ENCODE measurements at places on chromosomes 4 and X.

GRCh38 chr4:137083571-137084135, 448.6 kb downstream of the PCDH18 start:
- peak; percentile 5 for DNase-seq

DNA sequence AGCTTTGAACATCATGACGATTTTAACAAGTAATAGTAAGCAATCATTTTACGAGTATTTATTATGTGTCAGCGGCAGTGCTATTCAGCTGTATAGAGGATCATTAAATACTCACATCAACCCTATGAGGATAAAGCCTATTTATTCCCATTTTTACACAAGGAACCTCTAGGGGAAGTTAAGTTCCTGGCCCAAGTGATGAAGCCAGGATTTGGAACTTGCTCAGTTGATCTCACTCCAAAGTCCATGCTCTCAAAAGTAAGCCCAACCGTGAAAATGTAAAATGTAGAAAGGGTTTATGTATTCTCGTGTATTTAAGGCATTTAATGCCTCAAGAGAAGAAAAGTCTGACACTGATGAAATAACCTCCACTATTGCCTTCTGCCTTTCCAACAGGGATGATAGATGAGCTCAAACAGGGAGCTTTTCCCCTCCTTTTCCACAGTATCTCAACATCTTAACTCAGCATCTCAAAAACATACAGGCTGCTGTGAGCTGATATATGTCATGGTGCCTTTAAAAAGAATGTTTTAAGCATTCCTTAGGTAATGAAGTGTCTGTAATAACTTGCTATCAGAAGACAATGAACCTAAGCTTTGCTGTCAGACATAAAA, 35.0 kb upstream of the PLA2G12A start:
- DNase-seq, result no peak

- DNase-seq, result no peak
These were observed 83.4 kb downstream of the TNIP2 start for GRCh38 chr4:2672700-2673099.

GRCh38 chr4:3077796-3078195, 3.3 kb downstream of the HTT start:
- DNase-seq, result no peak

DNA sequence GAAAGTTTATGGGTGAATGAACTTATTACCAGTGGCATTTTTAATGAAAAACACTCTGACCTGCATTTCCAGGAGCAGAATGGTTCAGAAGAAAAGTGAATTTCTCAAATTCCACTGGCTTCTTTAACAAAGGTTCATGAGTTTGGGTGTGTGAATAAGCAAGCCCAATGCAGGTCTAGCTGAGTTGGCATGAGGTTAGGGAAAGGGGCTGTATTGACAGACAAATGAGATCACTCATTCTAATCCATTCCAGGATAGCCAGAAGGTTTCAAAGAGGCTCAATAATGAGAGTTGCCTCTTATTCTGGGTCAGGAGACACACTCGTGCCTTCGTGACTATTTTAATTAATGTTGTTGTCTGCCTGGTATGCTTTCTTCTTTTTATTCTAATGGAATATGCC, 43.7 kb upstream of the NPY2R start:
- DNase-seq, result no peak

DNA sequence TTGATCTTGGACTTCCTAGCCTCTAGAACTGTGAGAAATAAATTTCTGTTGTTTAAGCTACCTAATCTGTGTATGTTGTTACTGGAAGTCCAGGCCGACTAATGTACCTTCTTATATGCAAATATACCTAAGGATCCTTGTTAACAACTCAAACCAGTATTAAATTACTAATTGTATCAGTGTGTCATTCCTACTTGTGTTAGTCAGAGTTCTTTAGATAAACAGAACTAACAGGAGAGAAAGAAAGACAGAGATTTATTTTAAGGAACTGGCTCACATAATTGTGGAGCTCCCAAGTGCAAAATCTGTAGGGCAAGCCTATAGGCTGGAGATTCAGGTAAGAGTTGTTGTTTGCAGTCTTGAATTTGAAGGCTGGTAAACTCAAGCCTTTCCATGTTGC, 120.0 kb downstream of the ADGRL3 start:
- no peak for DNase-seq

DNA sequence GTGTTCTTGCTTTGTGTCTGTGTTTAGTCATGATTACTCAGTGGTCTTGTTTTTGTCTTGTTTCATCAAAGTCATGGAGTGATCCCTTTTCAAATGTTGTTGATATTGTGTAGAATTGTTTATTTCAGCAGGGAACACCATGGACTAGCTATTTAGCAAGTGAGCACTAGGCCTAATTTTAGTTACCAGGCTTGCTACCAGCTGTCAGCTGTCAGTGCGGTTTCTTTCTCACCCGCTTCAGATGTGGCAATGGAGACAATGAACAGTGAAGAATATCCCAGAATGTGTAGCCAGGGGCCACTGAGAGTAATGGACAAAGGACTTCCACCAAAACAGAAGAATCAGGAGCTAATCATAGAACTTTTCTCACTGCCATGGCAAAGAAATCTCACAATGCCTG, 432.8 kb upstream of the FMR1 start:
- DNase-seq, result no peak

- no peak for DNase-seq
These were observed 104.8 kb downstream of the DLG3 start for GRCh38 chrX:70549429-70549828.

DNA sequence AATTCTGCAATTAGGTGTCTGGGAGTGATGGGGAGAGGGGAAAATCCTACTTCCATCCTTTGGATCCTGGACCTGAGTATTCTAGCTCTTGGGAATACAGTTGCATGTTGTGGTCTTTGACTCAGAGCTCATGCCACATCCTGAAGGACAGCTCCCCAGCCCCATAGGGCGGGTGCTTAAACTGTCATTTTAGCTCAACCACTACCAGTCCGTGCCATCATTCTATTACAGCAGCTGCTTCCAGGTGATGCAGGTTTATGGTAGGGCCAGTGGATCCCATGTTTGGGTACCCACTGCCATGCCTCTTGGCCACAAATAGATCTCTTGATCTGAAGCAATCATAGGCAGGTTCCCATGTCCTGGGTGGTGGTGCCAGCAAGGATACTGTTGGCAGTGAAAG, 34.7 kb downstream of the CCKAR start:
- DNase-seq, result no peak

DNA sequence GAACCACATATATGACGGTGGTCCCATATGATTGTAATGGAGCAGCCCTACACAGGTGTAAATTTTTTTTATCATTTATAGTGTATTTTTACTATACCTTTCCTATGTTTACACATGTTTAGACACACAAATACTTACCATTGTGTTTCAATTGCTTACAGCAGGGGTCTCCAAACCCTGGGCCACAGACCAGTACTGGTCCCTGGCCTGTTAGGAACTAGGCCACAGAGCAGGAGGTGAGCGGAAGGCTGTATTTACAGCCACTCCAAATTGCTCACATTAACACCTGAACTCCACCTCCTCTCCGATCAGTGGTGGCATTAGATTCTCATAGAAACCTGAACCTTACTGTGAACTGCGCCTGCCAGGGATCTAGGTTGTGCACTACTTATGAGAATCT, 201.8 kb upstream of the NDST4 start:
- no peak for DNase-seq

GRCh38 chr4:153809307-153809706, 20.4 kb upstream of the SFRP2 start:
- no peak for DNase-seq

DNA sequence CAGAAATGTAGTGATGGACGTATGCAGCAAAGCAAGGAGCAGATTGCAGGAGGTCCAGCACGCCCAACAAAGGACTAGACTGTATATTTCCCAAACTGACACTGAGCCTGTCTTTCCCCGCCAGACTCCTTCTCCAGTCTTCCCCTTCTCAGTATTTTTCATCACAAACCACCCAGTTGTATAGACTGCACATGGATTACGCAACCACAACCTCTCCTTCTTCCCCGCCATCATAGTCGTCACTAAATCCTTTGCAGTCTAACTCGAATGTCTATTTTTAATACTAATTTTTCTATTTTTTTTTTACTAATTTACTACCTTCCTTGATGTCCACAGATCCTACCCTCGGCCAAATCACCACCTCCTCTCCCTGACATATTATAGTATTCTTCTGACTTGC, 105.4 kb downstream of the MTNR1A start:
- DNase-seq, result no peak

GRCh38 chr4:80587871-80588385, 252.4 kb downstream of the CFAP299 start:
- DNase-seq, result no peak

DNA sequence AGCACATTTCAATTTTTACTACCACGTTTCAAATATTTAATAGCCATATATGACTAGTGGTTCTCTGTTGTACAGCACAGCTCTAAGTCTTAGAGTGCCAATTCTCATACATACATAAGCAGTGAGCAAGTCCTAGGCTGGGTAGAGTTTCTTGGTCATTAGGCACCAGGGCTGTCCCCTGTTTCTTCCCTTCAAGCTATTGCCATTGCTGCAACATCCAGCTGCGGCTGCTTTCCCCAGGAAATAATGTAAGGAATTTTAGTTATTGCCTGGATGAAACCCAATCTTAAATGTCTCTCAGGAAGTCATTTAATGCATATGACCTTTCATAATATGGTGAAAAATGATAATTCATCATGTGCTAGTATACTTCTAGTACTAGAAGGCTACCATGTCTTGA, 74.1 kb upstream of the PPP3CA start:
- DNase-seq, result no peak
